ENCODE measurements at places on chromosomes 5 and 9.

DNA sequence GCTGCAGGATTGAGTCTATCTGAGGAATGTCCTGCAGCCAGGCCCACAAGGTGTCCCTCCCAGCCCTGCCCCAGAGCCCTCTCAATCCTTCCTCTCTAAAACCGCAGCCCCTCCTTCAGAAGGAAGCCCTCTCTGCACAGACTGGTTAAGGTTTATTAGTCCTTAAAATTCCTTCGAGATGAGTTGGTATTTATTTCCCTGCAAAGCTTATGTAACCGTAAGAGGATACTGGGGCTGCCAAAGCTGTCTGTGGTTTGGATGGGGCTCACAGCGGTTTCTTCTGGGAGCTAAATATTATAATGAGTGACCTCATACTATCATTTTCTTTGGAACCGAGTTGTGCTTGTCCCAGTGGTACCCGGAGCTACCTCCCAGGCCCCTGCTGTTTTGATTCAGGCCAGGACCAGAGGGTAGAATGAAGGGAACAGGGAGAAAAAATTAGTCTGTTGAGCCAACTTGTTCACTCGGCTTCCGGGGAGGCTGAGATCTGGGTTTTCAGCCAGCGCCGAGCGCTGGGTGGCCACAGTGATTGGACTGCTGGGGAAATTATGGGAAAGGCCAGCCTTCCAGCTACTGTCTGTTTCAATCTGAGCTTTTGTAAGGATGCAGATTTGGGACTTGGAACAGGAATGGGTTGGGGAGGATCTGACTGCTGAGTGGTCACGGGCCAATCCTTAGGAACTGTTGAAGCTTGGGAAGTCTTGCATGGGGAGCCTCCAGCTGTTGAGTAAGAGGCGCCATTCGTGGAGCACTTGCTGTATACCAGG is 107.5 kb downstream of the NDFIP1 start:
- no peak for DNase-seq

- no peak for DNase-seq
Measured at GRCh38 chr9:126902210-126902609, 12.4 kb upstream of the RALGPS1 start.

DNA sequence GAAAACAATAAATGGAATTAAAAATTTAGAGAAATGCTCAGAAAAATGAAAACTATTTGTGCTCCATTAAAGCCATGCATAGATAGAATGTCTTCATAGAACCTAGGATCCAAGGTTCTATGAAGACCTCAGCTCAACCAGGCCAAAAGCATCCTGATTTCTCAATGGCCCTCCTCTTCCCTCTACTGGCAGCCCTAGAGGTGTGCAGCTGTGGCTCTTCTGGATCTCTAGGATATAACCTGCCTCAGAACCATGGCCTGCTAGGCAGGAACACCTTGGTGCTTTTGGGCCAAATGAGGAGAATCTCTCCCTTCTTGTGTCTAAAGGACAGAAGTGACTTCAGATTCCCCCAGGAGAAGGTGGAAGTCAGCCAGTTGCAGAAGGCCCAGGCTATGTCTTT is 15.1 kb downstream of the IFNA1 start:
- DNase-seq, result no peak

DNA sequence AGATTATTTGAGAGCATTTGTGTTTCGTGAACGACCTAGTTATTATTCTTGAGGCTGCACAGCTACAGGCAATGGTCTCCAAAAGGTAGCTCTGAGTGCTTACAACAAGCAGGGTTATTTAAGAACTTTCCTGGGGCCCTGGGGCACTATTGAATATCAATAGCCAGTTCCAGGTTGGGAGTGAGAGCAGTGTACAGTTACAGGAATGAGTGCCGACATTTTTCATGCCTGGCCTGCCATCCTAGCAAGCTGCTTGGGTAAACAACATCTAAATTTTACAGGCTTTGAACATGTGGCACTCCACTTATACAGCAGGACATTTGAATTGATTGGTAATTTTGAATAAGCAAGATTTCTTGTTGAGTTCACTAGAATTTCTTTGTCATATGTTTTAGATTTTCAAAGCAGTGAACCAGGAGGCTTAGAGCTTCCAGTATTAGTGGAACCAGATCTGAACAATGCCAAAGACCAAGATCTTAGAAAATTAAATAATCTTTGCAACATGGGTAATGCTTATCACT is 171.9 kb upstream of the GDNF start:
- no peak for DNase-seq

GRCh38 chr9:114935119-114935518 is 4.7 kb upstream of the TNFSF8 start:
- no peak for DNase-seq

GRCh38 chr9:100999906-101000544 is 28.5 kb upstream of the PLPPR1 start:
- no peak for DNase-seq

GRCh38 chr9:37988041-37988440 is 81.0 kb downstream of the SHB start:
- no peak for DNase-seq

DNA sequence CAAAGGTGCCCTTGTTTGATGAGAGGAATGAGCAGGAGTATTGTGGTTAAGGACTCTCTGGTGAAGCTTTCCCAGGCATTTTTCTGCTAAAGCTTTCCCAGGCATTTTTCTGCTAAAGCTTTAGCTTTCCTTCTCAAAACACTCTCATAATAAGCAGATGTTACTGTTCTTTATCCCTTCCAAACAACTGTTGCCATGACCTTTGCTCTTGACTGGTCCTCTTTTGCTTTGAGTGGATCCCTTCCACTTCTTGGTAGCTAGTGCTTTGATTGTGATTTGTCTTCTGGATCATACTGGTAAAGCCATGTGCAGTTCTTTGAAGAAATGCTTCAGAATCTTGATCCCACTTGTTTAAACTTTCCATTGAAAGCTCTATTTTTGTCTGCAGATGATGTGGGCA is 85.8 kb downstream of the GPBP1 start:
- DNase-seq, result no peak

DNA sequence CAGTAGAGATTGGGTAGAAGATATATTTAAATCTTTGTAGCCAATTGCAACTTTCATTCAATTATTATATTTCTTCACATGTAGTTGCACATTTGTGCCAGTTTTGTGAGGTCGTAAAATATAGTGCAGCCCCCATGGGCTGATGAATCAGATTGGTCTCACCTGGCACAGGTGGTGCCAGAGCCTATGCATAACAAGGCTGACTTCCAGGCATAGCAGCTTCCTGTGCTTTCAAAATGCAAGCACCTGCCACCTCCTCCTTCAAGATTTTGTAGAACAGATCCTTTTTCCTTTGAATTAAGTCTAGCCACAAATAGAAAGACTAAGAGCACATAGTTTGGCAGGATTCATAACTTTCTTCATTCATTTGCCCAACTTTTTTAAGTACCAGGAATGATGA is 87.1 kb downstream of the STARD4 start:
- DNase-seq, result no peak

DNA sequence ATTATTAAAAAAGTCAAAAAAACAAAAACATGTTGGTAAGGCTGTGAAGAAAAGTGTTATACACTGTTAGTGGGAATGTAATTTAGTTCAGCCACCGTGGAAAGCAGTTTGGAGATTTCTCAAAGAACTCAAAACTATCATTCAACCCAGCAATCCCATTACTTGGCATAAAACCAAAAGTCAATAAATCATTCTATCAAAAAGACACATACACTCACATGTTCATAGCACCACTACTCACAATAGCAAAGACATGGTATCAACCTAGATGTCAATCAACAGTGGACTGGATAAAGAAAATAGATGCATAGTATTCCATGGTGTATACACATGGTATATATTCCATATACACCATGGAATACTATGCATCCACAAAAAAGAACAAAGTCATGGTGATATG is 148.3 kb upstream of the ACOT12 start:
- DNase-seq, result no peak

DNA sequence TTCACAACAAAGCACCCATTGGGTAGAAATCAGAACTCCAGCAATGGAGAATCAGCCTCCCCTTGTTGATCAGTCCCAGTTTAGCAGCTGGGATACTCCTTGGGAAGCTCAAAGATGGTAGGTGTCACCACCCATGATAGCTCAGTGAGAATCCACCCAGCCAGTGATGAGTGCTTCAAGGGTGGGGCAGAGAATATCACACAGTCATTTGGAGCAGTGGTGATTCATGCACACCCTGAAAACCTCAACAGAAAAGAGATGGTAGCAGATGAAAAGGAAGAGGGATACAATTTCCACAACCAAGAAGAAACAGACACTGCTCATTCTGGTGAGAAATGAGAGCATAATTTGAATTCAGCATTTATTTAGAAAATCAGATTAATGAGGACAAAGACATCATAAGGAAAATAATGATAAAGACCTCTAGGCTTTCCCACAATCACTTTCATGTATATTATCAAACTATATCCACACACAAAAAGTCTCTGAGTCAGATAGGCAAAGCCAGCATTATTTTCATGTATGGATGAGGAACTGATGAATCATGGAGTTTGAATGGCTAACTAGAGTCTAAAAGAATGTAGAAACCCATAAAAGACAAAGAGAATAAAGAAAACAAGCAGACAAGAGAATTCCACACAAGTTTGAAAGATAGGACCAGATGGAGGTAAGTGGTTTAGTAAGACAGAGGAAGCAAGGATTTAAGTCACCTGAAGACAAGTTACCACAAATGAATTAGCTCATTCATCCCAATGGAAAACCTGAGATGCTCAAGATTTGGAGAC is 82.9 kb downstream of the FEM1C start:
- peak; percentile 28 for DNase-seq

DNA sequence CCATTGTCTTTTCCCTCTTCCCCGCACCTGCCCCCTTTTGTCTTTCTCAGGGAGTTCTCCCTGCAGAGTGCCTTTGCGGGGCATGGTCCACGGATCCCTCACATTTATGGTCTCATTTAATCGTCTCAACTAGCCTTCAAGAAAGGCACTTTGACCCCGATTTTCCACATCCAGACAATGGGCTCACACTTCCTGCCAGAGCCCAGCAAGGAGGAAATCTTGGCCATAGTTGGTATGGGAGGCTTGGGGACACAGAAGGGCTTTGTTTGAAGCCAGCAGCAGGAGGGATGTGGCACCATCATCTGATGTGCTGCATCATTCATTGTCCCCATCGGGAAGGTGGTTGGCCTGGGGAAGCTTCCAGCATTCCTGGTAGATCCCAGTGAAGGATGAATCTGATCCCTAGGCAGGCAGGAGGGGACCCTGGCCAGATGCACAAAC is 24.9 kb downstream of the GSN start:
- no peak for DNase-seq
